ENCODE measurements at places on chromosomes 1 and 21.

DNA sequence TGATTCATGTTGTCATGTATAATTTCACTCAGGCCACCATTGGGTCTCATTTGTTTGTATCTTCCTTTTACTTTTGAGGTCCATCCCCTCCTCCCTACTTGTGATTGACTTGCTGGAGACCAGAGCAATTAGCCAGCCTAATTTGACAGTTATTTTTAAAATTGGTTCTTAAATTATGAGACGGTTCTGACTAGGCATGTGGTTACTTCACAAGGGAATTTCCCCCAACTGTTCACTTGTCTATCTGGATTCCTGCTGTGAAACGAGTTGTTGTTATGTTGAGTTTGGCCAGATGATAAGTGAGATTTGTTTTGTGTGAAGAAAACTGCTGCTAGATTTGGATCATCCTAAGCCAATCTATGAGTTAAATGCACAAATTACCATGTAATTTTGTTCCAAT lies 359.1 kb downstream of the BARHL2 start:
- peak; percentile 42 for DNase-seq

GRCh38 chr1:83701355-83701754 lies 297.6 kb downstream of the TTLL7 start:
- no peak for DNase-seq

GRCh38 chr1:13513895-13514546 lies at the start of gene LRRC38:
Gene LRRC38, minus strand, starts transcription at chr1:13514003. Its CDS starts 410 bp downstream, at chr1:13513593.
- no peak for DNase-seq

DNA sequence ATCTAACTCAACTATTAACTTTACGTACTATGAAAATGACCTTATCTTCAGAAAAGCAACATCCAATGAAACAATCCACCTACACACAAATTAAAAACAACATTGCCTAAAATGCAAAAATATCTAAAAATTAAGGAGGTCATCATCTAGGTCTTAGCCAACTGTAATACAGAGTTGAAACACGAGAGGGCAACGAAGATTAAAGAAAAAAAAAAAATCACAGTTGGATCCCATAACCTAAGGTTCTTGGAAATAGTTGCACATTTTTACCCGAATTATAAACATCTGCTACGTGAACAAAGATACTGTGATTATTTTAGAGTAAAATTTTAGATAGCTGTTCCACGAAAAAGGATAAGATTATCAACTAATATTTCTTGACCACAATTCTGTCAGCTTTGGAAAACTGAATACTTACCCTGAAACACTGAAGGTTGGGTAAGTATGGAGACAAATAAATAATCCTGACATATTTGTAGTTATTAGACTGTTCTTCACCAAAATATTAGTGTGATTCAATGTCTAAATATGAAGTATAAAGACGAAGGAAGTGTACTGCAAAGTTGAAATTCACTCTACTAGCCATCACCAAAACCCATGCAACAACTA lies 88.0 kb upstream of the AK4 start:
- no peak for DNase-seq
